SW 1271 (cell line): ENCODE measurements at places on chromosomes 5 and 9.

- no peak for DNase-seq
Observed at GRCh38 chr5:159878988-159879471, 37.3 kb upstream of the ADRA1B start.

- no peak for DNase-seq
Observed at GRCh38 chr5:113325054-113325453, 109.7 kb downstream of the TSSK1B start.

GRCh38 chr9:38737246-38737645 lies 17.3 kb upstream of the FAM240B start:
- no peak for DNase-seq

GRCh38 chr9:104969116-104969515 lies 41.2 kb upstream of the ABCA1 start:
- no peak for DNase-seq

- no peak for DNase-seq
Observed at GRCh38 chr5:68954618-68954910, 139.2 kb upstream of the SLC30A5 start.

DNA sequence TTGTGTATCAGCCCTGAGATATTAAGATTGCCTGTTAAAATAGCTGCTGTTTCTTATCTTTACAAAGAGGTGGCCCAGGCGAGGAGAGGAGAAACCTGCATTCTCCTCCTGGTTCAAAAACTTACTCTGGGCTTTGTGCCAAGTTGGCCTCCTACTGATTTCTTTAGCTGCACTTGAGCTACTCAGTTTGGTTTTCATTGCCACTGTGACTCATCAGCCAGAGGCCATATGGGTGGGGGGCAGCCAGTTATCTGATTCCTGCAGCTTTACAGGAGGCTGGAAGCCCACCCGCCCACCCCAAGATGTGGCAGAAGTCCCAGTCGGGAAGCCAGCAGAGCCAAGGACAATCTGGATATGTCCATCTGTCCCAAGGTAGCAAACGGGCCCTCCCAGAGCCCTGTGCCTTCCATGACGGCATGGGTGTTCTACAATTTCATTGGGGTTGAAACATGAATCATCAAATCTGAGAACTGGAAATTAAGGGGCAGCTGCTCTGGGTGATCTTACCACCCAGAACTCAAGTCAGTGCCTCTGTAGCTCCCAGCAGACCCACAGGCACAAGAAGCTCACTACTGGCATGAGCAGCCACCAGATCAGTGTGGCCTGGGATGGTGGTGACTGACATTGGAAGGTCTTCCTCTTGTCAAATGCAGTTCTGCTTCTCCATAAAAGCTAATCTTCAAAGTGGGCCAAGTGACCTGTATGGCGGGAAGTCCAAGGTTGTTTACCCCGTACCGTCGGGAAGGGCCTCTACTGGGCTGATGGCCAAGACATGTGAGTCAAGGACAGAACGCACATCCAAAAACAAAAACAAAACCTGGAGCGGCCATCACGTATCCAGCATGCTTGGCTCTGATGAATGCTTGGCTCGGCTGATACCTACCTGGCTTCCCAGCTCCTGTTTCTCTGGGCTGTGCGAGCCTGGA lies 15.6 kb downstream of the FCN2 start:
- DNase-seq: no peak

GRCh38 chr5:11139217-11139865 lies 378.3 kb upstream of the DAP start:
- DNase-seq: no peak

GRCh38 chr5:147688656-147689356 lies 93.7 kb downstream of the JAKMIP2 start:
- no peak for DNase-seq
